ENCODE measurements at places on chromosomes 6 and 20.
A peak's percentile ranks its signal among the peaks of the same experiment; 100 is the strongest.

DNA sequence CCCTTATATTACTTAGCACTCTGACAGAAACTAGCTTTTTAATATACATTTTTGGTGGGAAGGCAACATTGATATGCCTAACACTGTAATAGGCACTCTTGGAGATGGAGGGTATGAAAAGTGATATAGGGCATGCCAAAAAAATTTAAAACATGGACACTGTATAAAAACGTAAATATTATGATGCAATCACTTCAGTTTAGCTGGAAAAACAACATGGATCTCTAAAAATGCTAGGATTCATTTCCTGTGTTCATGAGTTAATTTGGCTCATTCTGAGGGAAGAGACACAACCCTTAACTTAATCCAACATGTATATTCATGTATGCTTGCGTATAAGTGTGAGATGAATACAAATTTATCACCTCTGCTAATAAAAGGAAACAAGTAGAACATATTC is 157.3 kb upstream of the TFAP2D start:
- no peak for DNase-seq

DNA sequence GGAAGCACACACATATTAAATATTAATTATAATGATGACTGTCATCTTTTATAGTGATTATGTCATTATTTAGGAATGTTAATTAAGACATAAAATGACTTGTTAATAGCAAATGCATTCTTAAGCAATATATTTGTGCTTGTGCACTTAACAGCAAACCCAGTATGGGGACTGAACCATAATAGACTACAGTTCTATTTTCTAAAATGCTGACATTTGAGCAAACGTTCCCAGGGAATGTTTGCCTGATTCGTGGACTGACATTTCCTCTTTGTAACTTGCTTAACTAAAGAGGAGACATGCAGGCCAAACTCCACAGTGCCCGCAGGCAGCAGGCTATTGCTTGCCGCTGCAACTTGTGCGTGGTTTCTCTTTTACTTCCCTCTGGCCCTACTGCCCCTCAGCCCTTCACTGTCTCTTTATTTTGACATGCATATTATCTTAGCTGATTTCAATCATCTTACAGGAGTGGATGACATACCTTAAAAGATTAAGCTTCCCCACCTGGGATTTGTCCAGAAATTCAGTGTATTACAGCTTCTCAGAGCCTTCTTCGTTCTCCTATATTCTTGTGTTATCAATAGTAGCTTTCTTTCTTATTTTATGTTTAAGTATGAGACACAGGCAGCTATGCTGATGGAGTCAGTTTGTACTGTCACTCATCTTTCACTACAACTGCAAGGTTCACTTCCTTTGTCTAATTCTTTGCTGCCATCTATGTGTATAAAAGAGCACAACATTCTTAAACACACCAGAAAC is 141.5 kb downstream of the GMDS start:
- peak; percentile 69 for DNase-seq

DNA sequence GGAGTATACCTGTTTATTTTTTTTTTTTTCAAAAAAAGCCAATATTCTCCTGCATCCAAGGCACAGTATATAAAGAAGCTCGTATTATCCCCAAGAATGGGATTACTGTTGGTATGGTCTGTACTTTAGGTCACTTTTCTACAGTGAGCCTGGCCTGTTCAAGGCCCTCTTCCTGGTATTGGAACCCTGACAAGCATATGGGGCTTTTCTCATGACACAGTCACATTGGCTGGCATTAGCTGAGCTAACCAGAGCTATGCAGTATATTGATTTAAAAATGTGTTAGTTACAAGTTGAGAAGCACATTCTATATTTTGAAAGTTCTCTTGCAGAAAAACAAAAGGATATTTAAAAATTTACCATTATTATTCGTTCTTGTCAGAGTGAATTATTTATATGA is 48.0 kb downstream of the MCHR2 start:
- DNase-seq = no peak

DNA sequence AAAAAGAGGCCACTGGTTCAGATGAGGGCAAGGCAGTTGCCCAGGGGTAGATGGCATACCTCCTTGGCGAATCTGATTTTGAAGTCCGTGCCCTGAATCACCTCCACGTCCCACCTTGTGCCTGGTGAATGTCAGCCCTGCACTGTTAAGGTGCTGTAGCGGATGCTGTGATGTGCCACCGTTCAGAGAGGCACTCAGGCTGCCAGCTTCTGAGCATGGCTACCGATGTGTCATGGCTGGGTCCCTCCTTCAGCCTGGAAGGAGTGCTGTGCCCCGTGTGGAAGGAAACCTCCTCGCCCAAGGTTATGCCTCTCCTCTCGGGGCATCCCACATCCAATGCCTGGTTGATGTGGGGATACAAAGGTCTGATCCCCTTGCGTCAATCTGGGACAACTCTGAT is 43.6 kb downstream of the UST start:
- DNase-seq = no peak

- DNase-seq = no peak
Measured at GRCh38 chr6:159931112-159931511, 37.8 kb upstream of the IGF2R start.

DNA sequence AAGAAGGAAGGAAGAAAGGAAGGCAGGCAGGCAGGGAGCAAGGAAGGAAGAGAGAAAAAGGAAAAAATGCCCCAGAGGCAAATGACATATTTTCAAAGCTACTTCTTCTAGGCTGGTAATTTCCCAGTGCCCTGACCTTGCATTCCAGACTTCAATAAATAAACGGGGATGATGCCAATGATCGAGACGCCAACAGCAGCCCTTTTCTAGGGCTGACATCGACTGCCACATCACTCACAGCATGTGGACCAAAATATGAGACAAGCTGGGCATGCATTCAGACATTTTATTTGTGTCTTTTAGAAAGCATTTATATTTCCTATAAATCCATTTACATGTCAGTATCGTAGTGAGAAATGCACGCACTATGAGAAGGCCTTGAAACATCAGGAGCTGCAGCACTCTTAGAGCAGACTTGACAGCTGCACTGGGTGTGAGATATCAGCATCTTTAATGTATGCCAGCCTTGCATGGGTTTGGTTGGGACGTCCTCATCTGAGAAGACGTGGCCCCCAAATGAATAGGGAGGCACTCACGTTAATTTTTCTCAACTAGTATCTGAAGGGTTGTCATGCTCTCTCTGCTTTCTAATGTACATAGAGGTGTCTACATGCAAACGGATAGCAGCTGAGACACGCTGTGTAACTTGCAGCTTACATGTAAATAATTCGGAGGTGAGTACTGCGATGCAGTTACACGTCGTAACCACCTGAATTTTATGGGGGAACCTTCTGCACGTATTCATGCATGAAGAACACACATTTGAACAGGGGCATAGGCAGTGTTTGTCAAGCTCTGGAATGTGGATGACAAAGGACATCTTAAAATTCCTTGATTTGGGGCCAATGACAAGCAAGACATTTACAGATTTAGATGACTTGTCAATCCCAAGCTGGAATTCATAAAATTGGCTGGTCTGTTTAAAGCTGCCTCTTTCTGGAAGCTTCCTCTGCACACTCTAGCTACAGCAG is 149.1 kb upstream of the AGPAT4 start:
- DNase-seq = peak; percentile 74

DNA sequence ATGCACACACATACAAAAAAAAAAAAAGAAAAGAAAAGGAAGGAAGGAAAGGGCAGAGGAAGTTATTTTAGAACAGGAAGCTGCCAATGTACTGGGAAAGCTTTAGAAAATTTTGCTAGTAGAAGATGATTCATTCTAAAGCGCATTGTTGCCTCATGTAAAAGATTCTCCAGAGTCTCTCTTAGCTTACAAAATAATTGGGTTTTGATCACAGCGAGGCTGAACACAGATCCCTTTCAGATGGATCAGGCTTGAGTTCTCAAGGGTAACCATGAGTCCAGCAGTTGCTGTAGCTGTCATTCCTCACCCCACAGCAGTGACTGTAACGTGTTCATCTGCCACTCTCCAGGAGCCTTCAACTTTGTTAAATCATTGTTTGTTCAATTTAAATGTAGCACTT is 81.9 kb downstream of the PHACTR2 start:
- DNase-seq = peak; percentile 11

DNA sequence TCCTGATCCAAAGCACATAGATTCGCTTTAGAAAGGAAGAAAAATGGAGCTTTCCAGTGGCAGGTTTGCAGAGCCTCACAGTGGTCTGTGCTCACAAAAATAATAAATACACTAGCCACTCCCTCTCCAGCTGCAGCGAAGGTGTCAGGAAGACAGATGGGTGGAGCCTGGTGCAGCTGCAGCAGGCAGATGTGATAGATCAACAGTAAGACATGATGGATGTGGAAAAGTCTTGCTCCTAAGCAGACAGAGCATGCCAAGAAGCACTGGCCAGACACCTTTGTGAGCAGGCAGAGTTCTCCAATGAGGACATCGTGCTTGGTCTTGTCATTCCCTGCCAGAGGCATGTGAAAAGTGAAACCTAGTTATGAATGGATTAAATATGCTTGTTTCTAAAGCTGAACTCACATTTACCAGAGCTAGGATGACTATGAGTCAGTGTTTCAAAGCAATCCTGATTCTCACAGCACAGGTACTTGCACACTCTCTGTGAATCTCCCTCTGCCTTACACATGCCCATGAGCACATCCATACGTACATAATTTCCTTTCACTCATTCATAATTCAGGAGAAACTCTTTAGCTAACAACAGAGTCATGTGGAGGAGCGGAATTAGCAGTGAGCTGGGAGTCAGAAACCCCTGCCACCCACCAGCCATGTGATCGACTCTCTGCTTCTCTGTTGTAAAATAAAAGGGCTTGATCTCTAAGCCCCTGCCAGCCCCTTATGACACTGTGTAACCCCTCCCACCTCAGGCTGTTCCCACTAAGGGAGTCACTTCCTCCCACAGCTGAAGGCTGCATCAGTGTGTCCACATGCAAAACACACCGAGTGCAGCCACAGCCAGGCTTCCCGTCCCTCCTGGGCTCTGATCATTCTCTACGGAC is 111.2 kb downstream of the SCML4 start:
- DNase-seq = peak; percentile 53

DNA sequence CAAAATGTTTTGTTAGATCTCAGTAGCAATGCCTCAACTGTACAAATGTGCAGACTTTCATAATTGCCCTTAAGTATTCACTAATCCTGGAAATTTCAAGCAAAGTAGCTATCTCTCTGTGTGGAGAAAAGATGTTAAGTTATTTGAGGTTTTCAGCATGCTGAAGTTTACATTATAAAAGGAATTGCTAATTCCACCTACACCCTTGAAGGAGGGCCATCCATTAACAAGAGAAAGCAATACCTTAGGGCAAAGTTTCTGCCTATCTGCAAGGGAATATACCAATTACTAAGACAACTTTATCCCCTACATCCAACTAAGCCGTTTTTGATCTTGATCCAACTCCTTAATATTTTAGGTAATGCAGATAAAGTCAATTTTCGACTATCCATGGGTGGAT is 380.7 kb upstream of the BTBD3 start:
- DNase-seq = no peak

- DNase-seq = peak; percentile 50
Measured at GRCh38 chr6:13194852-13195251, 133.5 kb downstream of the TBC1D7 start.

DNA sequence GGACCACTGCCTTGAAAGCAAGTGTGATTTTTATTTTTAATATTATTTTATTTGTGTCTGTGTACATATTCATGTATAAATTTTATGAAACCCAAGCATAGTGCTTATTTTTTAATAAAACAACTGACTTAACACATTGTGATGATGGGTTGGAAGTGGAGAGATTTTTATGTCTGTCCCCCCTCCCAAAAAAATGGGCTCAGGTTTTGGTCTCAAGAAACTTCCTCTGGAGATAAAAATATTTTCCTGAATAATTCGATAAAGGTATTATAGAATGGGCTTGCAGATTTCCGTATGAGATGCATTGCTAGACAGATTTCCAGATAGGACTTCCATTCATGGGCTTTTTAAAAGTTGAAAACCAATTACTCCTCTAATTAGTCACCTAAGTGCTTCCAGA is 2.7 kb downstream of the FOXQ1 start:
- no peak for DNase-seq

DNA sequence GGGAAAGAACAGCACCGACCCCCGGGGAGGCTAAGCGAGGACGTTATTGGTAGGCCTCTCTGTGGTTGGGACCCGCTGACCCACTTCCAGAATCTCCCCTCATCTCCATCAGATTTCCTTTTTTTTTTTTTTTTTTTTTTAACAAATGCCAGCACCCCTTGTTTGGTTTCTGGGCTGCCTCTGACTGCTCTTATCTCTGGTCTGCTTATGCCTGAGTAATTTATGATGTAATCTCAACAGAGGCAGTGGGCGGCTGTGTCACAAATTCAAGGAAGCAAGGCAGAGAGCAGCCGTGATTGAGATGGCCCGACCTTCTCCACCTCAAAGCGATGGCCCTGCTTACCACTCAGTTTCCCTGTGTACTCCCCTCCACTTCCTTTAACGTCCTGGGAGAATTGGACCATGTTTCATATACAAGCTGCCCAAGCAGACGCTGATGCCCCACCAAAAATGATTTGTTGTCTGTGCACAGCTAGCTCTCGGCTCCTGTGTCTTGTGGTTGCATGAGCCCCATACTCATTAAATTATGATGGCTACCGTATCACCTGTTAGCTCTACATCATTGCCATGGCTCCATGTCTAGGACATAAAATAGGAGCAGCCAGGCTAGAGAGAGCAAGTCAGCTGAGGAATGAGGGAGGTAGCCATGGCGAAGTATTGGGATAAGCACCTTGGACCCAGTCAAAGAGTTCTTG is 98.1 kb downstream of the ZNF217 start:
- DNase-seq = no peak

DNA sequence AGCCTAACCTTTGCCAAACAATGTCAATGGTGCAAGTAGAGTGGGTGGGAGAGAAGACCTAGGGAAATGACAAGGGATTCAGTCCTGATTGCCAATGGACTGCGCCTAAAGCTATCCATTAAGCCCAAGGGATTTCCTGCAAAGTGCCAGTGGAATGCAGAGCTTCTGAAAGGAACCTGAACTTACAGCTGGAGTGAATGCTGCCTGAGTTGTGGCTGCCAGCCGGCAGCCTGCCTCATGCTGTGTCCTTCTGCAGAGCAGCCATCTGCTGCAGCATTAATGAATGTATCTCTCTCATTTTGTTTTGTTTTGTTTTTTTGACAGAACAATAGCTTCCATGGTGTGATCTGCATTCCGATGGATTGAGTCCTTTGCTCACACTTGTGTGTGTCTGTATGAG is 44.7 kb downstream of the SLC35F1 start:
- DNase-seq = no peak

- DNase-seq = peak; percentile 67
Measured at GRCh38 chr6:137829641-137830083, 37.4 kb upstream of the TNFAIP3 start.

GRCh38 chr6:49504666-49505065 is 4.9 kb downstream of the GLYATL3 start:
- DNase-seq = no peak

DNA sequence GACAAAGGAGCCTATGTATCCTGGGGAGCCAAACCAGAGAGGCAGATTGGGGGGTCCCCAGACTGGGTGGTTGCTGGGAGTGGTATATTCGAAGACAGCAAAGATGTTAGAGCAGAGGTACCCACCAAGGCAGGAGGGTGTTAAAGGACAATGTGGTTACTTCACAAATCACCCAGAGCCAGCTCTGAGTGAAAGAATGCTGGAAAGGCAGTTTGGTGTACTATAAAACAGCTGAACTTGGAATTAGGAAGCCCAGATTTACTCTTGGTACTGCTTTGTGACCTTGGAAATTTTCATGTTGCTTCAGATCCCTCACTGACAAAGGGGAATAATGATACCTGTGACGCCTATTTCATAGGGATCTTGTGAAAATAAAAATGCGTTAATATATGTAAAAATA is 121.6 kb downstream of the CD164 start:
- no peak for DNase-seq

Measured in renal cortical epithelial cell (primary cell).